Cardiac fibroblast (primary cell): ENCODE measurements at places on chromosomes 5 and 9.

DNA sequence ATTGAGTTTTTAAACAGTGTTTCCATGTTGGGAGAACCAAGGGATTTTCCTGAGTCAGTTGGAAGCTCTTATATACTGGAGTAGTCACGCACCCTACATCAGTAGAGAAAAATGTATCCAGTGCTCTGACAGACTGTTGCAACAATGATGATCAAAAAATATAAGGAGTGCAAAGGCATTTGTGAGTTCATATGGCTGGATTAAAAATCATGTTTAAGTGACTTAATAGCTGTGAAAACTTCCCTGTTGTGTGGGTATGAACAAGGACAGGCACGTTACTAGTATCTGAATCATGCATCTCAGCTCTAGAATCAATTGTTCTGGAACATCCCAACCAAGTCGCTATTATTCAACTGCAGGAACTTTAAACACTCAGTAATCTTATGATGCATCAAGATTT, 229.7 kb downstream of the ROR2 start:
- DNase-seq = no peak

GRCh38 chr9:87084407-87084806, 137.1 kb upstream of the GAS1 start:
- no peak for DNase-seq

- no peak for DNase-seq
Measured at GRCh38 chr5:59161221-59162105, 578.6 kb downstream of the RAB3C start.

GRCh38 chr9:3823842-3824475, 298.2 kb upstream of the RFX3 start:
- DNase-seq = no peak

DNA sequence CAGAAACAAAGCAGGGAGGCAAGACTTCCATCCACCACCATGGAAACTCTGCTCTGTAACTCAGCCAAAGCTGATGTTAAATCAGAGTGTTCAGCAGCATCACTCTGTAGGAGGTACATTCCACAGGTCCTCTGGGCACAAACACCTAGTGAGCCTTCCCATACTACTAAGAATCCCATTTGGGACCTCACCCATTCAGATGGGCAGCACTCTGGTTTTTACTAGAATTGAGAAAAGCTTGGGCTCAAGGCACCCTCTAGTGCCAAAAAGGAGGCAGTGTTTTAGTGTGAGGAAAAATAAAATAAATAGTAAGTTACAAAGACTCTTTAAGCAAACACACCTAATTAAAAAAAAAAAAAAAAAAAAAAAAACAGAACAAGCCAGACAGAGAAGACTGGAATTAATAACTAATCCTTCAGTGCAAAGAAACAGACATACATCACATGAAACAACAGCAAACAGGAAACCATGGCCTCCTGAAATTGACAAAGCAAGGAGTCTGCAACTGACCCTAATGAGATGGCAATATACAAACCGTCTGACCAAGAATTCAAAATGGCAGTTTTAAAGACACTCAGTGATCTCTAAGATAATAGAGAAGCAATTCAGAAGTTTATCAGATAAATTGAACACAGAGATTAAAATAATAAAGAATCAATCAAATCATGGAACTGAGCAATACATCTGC, 159.5 kb downstream of the GNA14 start:
- DNase-seq = peak; percentile 66

DNA sequence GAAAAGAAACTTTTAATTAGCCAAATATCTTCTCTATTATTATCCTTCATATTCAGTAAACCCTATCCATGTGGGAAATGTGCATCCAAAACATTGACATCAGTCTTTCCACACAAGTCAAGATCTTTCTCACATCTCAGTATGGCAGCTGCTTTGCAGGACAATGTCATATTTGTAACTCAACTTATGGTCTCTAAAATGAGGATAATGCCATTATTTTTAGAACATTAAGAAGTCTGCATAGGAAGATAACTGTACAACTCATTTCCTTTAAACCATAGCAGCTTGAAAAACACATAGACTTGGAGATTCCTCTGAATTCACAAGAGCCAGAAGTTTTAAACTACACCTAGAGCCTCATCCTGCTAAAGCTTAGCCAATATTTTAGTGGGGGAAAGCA, 43.7 kb downstream of the MCTP1 start:
- DNase-seq = no peak
